ENCODE measurements at places on chromosomes 2 and 18.

GRCh38 chr2:12555012-12555645, 161.6 kb upstream of the TRIB2 start:
- DNase-seq = no peak

DNA sequence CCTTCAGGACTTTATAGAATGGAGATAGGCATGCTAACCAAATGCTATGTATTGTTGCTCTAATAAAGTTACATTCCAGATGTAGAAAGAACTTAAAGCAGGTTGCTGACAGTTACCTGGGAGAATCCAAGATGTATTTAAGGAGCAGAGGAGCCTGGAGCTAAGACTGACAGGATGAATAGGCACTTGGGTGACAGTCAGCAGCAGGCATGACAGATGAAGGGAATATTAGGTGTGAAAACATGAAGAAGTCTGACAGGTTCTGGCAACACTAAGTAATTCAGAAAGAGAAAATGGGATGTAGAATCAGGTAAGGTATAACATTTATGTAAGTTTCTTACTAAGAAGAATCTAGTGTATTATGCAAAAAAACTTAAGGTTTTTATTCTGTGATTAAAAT, 232.0 kb downstream of the DSC3 start:
- DNase-seq = no peak

GRCh38 chr2:150379166-150379565, 108.3 kb downstream of the RND3 start:
- DNase-seq = no peak

GRCh38 chr2:98395977-98396376, 48.7 kb upstream of the INPP4A start:
- DNase-seq = no peak

DNA sequence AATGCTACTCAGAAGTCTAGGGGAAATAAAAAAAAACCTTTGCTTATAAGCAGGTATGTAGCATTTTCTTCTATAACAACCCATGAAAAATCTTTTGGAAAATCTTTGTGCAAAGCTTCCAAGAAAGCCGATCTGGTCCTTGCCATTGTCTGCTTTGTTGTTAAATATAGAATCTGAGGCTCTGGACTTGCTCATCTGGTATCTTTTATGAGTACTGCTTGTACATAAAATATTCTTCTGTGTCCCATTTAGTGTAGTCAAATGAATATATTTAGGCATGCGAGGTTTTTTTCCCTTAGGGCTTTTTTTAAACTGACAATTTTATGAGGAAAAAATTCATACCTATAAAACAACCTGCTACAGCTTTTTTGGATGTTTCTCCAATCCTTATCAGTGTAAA, 45.0 kb upstream of the RMND5A start:
- DNase-seq = no peak

GRCh38 chr2:688504-689076, 11.4 kb upstream of the TMEM18 start:
- no peak for DNase-seq

- no peak for DNase-seq
Measured at GRCh38 chr18:79458131-79458838, 62.6 kb downstream of the NFATC1 start.

DNA sequence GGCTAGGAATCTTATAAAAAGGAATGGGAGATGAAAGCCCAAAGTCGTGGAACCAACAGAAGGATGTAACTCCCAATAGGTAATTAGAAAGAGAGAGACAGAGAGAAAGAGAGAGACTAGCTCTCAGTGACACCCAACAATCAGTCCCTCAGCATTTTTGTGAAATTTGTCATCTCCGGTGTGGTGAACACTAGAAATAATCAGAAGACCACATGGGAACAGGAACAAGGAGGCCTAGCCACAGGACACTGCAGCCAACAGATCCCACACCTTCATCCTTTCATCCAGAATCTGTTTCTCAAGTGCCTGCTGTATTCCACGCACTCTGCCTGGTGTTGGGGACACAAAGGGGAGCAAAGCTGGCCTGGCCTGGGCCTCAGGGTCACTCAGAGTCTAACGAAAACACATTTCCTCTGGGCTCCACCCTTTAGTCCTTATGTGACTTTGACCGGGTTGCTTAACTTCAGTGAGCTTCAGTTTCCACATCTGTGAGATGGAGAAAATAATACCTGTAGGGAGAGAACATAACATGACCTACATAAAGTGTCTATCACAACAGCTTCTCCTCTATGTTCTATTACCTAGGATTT, 53.1 kb downstream of the EHD3 start:
- no peak for DNase-seq

DNA sequence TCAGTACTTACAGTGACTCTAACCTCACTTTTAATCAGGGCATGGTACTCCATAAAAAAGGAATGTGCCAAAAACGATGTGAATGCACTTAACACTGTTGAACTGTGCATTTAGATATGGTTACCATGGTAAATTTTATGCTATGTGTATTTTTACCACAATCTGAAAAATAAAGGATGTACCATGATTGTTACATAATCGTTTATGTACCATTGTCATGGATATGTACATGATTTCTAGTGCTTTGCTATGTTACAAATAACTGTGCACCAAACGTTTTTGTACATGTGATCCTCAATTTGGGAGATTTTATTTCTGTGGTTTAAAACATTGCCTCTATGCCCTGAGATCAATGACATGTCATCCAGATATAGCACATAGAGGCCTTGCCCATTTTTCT, 21.8 kb downstream of the ZNF532 start:
- DNase-seq = no peak

- DNase-seq = no peak
Measured at GRCh38 chr2:203578759-203579643, 43.9 kb upstream of the RAPH1 start.

DNA sequence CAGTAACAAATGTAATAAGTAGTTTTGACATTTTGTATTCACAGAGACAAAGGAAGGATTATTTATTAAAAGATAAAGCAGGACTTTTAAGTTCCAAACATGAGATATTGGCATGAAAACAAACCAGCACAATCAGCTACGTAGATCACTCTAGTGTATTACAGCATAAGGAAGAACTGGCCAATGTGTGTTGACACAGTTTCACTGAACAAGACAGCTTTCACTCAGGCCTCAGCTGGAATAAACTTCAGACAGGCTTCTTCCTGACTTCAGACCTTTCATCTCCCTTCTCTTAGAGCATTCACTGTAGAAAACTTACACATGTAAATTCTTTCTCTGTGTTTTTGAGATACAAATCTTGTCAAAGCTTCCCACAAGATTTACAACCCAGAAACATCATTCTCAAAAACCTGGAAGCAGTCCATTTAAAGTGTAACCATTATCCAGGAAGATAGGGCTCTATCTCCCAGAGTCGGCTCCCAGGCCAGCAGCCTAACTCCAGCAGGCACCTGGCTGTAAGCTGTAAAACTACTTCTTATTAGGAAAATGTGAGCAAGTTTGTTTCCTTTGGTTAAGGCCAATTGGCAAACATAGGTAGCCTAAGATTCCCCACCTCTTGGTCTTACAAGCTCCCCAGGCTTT, 768.3 kb upstream of the CDH7 start:
- DNase-seq = no peak

- DNase-seq = no peak
Measured at GRCh38 chr18:24516261-24516660, 55.8 kb downstream of the HRH4 start.

DNA sequence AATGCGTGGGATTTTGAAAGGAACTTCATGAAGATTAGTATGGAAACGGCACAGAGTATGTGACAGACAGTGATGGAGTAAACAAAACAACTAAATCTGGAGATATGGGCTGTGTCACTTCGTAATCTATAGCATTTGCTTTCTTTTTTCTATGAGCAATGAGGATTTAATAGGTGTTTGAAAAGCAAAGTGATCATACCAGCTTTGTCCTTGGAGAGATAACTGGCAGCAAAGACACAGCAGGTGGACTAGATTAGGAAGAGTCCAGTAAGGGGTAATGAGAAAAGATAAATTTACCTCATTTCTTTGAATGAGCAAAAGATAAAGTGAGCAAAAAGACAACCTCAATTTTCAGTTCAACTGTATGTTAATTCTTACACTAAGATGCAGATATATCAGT, 199.0 kb downstream of the LRP1B start:
- no peak for DNase-seq

- DNase-seq = no peak
Measured at GRCh38 chr2:23567161-23567756, 182.3 kb downstream of the KLHL29 start.

DNA sequence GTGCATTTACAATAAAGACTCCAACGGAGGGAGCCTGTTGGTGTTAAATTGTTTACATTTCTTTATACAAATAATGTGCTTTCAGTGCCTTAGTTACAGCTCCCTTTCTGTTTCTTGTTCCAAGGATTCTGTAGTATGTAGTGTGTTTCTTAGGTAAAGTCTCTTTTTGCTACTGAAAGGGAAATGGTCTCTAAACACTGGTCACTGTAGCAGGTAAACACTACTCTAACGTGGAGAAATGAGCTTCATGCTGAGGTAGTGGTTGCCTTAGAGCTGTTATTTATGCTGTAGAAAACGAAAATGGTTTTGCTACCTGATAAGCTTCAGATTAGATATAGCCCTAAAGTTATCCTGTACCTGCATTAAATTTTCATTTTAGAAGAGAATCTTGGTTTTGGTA, 163.6 kb downstream of the CAPN13 start:
- DNase-seq = no peak

GRCh38 chr2:219274361-219274921, 4.7 kb upstream of the DNAJB2 start:
- DNase-seq = no peak

DNA sequence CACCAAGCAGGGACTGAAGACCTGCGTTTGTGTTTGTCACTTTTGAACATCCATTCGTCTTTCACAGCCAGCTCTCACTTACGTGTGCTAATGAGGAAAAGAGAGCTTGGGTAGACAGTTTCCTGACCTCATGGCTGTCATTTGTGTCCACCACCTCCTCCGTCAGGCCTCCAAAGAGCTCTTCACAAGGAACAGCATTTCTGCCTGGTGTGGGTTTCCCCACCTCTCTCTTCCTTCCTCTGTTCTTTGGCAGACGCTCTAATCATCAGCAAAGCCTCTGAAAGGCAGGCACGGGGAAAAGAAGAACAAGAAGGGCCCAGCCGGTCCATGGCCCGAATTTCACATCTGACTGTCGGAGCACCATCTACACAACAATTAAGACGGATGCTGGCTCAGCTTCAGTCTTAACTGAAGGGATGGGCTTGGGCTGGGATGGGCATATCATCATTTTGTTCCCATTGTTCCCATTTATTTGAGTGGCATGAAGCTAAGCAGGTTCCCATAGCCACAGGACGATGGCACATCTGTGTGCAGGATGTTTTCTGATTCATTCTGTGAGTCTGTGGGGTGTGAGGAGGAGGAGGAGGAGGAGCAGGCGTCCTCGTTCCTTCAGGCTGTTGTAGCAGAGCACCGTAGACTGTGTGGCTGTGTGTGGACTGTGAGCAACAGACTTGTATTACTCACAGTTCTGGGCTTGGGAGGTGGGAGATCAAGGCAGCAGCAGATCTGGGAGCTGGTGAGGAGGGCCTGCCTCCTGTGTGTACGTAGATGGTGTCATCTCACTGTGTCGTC, 66.4 kb downstream of the TSHZ1 start:
- no peak for DNase-seq

- no peak for DNase-seq
Measured at GRCh38 chr2:86011449-86011941, 94.2 kb downstream of the POLR1A start.

DNA sequence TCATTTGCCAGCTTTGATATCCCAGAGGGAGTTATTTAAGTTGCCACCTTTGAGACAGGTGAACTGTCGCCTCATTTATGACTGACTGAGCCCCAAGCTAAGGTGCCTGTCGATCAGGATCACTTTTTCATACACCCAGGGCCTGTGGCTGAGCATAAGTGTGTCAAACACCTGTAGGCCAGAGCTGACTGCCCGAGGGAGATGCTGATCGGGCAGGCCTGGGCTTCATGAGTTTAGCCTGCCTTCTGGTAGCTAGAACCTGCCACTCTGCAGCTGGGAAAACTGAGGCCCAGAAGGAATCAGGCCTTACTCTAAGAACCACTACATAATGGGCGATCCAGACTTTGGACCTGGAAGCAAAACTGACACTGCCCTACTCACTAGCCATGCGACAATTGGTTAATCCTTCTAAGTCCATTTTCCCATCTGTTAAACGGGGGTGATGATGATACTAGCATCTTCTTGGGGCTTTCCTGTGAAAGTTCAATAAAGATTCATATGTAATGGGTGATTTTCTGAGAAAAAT, 188.7 kb upstream of the GLI2 start:
- no peak for DNase-seq

DNA sequence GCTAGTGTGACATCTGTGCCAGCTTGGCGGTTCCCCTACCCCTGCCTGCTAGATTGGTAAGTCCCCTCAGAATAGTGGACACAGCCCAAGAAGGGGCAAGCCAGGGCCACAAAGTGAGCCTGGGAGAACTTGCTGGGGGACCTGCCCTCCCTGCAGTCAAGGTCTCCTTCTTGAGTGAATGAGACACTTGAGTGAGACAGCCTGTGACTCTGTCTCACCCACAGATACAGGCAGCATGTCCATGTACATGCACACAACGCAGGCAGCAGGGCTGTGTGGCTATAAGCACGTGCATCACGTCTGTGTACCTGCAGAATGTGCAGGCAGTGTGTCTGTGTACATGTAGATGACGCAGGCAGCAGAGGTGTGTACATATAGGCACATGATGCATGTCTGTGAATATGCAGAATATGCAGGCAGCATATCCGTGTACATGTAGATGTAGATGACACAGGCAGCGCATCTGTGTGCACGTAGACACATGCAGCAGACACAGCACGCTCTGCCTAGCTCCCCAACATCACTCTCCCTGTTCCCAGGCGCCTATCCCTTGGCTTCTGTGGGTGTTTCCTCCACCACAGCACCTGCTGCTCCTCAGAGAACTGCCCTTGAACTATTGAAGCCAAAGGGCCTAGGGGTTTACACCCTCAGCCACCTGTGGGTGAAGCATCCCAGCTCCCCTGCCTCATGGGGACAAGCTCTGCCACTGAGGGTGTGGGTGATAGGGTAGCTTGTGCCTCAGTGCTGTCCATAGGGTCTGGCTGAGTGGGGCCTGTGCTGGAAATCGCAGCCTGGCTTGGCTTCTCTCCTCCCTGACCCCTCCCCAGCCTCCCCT, 147.2 kb upstream of the TWIST2 start:
- DNase-seq = no peak

- DNase-seq = no peak
Measured at GRCh38 chr2:65193446-65193845, 34.2 kb upstream of the ACTR2 start.

DNA sequence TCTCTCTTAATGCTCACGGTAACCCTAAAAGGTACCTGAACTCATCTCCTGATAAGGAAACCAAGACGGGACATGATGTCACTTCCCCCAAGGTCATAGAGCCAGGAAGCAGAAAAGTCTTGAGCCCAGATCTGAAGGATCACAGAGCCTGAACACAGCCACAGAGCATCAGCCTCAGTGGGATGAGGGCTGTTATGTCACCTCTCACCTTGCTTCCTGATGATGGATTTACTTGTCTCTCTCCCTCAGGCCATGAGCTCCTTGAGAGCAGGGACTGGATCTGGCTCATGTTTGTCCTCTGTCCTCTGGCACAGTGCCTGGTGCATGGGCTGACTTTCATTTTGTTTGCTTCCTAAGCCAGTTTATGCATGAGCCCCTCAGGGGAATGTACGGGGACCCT, 54.2 kb downstream of the SERTAD2 start:
- no peak for DNase-seq

- DNase-seq = no peak
Measured at GRCh38 chr18:59938676-59939075, 38.9 kb downstream of the PMAIP1 start.

All from NCI-H1436 treated with DMSO at 0.1 percent for 48 hours (cell line).